ENCODE measurements at places on chromosomes 7 and 10. TPM values are rescaled to one million over a fixed set of nuclear protein-coding genes. Genes with fewer than 3 reads are reported as not detected.

DNA sequence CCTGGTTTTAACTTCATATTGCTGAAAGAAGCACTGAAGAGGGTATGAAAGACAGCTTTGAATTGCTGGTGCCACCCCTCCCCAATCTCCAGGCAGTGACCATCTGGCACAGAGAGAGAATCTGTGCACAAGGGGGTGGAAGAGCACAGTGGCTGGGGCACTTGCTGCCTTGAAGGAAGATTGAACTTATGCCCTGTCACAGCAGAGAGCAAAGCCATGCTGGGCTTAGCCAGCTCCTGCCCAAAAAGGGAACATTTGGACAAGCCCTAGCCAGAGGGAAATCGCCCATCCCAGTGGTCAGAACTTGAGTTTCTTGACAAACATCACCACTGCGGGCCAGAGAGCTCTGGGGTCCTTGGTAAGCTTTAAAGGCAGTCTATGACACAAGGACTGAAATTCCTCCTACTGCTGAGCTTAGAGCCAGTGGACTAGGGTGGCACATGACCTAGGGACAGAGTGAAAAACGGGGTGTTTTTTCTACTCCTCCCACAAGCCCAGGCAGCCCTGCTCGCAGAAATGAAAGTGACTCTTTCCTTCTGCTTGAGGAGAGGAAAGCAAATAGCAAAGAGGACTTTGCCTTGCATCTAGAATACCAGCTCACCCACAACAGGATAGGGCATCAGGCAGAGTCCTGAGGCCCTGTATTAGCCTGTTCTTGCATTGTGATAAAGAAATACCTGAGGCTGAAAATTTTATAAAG is 257.2 kb downstream of the CTNNA3 start:
- no peak overlapping the region for H3K27ac ChIP-seq
- peaks cover 2% of the 10 kb centered on the region for H3K27me3 ChIP-seq
- no peak for DNase-seq
- H3K36me3 ChIP-seq = peaks cover 2% of the 10 kb centered on the region
- no peak overlapping the region for H3K4me3 ChIP-seq
- no peaks in the 10 kb centered on the region for H3K4me1 ChIP-seq

Gene TBX20
- 8.2 TPM for total RNA-seq

DNA sequence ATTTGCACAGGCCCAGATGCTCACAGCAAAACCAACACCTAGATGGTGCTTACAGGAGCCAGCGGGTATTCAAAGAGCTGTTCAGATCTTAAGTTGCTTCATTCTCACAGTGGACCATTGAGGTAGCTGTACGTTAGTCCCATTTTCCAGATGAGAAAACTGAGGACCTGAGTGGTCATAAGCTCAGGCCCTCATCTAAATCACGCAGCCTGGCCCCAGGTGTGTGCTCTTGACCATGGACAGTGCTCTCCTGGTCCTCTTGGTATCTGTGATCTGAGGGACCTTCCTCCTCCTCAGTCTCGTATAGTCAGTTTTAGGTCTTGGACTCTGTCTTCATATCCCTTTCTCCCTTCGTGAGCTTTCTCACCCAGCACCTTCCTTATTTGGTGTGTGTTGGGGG is 43.7 kb downstream of the HTRA1 start:
- H3K4me1 ChIP-seq = peaks cover 54% of the 10 kb centered on the region
- no peak for DNase-seq
- H3K36me3 ChIP-seq = no peaks in the 10 kb centered on the region
- no peaks in the 10 kb centered on the region for H3K27me3 ChIP-seq

DNA sequence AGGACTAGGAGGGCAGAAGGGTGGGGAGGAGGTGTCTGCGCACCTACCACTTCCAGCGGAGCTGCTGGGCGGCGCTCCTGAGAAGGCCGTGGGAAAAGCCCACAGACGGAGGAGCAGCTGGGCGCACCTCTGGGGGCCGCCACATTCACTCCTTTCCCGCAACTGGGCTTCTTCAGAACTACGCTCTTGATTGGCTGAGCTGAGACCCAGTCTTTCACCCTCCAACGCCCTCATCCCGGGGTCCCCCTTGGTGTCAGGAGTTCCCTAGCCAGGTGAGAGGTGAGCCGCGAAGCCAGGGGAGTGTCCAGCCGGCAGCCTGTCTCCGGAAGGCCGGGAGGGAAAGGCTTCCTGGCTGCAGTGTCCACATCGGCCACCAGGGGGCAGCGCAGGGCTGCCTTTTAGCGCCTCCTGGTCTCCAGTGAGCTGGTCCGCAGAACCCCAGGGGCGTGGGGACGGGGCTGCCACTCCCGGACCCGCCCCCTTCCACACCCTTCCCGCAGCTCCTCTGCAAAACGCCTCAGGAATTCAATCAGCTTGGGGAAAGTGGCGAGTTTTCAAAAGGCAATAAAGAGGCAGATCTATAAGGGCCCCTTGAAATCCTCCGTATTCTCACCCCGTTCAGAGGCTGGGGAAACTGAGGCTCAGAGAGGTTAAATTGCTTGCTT is 98.8 kb downstream of the CHST15 start:
- peak; percentile 98 for DNase-seq
- H3K27ac ChIP-seq = peak overlapping the region; percentile 79
- peaks cover 50% of the 10 kb centered on the region for H3K27me3 ChIP-seq
- H3K4me3 ChIP-seq = peak overlapping the region; percentile 64

GRCh38 chr7:12549106-12549505 is 21.4 kb upstream of the SCIN start:
- no peaks in the 10 kb centered on the region for H3K27me3 ChIP-seq
- no peaks in the 10 kb centered on the region for H3K36me3 ChIP-seq
- peaks cover 9% of the 10 kb centered on the region for H3K4me1 ChIP-seq
- no peak overlapping the region for H3K4me3 ChIP-seq
- no peak overlapping the region for H3K27ac ChIP-seq
- DNase-seq = no peak

Gene AKR1E2
- total RNA-seq = 8.4 TPM

Data from mesothelial cell of epicardium (in vitro differentiated cells).